Ascending aorta (tissue), 2 donors: ENCODE measurements at places on chromosomes 16 and 17.

DNA sequence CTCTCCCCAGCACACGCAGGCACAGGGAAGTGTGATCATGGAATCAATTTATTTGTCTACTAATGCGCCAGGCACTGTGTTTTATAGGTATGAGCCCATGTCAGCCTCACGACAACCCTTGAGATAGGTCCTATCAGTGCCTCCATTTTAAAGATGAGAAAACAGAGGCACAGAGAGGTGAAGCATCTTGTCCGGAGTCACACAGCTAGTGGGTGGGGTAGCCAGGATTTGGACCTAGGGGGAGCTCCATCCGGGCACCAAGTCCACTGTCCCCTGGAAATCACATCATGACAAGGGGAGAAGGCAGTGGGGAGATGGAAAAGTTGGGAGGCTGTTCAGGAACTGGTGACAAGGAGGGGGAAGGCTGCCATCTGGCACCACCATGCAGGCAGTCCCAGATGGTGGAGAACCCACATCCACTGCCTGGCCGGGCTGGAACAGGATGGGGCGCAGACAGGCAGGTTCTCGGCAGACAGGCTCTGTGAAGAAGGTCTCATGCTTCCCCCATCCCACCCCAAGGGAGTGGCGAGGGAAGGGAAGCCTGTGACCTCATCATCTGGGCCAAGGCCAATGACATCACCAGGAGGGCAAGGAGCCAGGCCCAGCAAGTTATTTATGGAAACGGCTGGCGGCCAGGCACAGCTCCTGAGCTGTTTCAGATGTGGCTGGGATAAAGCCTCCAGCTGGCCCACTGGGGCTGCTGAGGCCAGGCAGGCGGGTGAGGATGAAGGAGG lies 126.0 kb upstream of the SDK2 start:
- peak; percentile 53 for DNase-seq

GRCh38 chr17:40253565-40253964 lies 34.1 kb upstream of the CDC6 start:
- no peak for DNase-seq

DNA sequence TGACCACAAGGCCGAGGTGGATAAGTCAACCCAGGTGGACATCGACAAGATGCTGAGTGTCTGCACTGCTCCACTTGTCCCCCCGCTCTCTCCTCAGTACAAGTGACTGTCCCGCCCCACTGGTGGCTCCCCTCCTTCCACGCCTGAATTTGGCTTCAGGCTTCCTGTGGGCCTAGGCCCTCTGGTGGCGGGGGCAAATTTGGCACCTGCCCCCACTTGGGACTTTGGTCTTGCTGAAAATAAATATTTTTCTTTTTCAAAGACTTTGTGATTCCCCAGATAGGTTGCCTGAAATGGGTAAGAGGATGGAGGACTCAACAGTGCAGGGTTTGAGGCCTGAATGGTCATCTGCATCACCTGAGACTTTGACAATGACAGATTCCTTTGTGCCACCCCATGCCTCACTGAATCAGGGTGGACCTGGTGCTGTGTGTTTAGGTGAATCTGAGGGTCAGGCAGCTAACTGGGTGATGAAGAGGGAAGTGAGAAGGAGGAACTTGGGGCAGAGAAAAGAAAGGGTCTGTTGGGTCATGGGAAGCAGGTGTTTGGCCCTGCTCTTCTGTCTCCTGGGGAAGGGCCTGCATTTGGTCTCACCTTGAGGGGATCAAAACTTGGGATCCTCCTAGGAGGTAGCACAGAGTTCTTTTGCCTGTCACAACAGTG lies 2.0 kb downstream of the C16orf86 start:
- no peak for DNase-seq

DNA sequence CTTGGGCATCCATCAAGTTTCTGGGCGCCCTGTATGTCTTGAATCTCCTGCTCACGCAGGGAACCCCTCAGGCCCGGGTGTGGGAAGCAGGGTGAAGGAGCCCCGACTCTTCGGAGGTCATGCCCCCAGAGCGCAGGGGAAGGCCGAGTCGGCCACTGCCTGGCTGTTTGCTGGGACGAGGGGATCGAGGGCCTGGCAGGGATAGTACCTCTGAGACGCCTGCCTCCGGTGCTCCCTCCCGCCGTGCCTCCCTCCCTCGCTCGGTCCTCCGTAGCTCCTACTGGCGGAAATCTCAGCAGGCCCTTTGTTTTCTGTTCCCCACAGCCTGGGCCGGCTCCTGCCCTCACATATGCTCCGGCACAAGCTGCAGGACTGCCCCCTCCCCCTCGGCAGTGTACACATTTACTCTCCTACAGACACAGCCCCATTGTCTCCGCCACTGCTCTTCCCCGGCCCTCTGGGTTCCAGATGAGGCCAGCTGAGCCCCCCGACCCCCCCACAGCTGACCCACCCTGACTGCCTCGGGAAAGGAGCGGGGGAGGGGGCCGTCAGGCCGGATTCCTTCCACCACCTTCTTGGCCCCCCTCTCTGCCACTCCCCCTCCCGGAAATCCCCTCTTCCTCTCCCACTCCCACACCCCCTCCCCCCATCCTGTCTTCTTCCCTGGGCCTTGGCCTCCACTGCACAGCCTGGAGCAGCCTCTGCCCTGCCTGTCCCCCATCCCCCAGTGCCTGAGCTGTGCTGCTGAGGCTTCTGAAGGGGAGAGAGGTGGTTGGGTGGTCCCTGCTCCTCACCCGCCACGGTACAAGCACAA lies 1.4 kb downstream of the TRAF4 start:
- no peak for DNase-seq

DNA sequence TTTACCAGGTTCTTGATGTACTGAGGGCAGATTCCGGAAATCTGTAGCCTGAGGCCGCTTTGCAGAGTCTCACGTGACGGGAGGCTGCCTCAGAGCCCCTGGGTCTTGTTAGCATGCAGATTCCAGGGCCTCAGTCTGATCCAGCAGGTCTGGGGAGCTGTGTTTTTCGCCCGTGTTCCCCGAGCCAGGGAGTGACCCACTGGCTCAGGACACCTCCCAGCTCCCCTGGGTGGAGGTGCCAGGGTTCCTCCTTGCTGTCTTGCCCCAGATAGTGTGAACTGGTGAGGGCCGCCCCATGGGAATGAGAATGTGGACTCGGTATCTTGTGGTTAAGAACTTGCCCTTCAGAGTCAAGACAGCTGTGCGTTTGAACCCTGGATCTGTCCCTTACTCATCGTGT lies 98.6 kb downstream of the OR1D5 start:
- DNase-seq = no peak
